ENCODE measurements at places on chromosomes 1 and 21. TPM values are rescaled to one million over a fixed set of nuclear protein-coding genes. Genes with fewer than 3 reads are reported as not detected.

The HPDL gene
- total RNA-seq = not detected

The FALEC gene
- total RNA-seq = not detected

The VCAM1 gene
- 2.5 TPM for total RNA-seq

The PHLDA3 gene
- total RNA-seq = 21.5 TPM

The CATSPERE gene
- total RNA-seq = 0.65 TPM

The GORAB gene
- 6.6 TPM for total RNA-seq

The PRUNE1 gene
- total RNA-seq = 41.3 TPM

The SLC5A9 gene
- total RNA-seq = 0.13 TPM

The OR2T35 gene
- total RNA-seq = not detected

The ITGB3BP gene
- 8.4 TPM for total RNA-seq

The GIPC2 gene
- 2.0 TPM for total RNA-seq

The KRTAP21-2 gene
- total RNA-seq = not detected

The WDR4 gene
- total RNA-seq = 4.5 TPM

The NCMAP gene
- 0.27 TPM for total RNA-seq

The SEMA6C gene
- 56.6 TPM for total RNA-seq

The PGLYRP4 gene
- total RNA-seq = not detected

The PEAR1 gene
- 6.7 TPM for total RNA-seq

The LMOD1 gene
- 9.6 TPM for total RNA-seq

The GPR89B gene
- 5.9 TPM for total RNA-seq

The RSPO1 gene
- total RNA-seq = not detected

The ZBTB37 gene
- 6.9 TPM for total RNA-seq

The MSH4 gene
- total RNA-seq = 0.35 TPM
